Activated T-cell treated with anti-CD3 and anti-CD28 coated beads, Interleukin-2, amount 50 U/mL, for 1 hour (primary cell): ENCODE measurements at places on chromosomes 6 and 20.

GRCh38 chr6:21244897-21245470 lies 348.6 kb upstream of the SOX4 start:
- no peak for DNase-seq

DNA sequence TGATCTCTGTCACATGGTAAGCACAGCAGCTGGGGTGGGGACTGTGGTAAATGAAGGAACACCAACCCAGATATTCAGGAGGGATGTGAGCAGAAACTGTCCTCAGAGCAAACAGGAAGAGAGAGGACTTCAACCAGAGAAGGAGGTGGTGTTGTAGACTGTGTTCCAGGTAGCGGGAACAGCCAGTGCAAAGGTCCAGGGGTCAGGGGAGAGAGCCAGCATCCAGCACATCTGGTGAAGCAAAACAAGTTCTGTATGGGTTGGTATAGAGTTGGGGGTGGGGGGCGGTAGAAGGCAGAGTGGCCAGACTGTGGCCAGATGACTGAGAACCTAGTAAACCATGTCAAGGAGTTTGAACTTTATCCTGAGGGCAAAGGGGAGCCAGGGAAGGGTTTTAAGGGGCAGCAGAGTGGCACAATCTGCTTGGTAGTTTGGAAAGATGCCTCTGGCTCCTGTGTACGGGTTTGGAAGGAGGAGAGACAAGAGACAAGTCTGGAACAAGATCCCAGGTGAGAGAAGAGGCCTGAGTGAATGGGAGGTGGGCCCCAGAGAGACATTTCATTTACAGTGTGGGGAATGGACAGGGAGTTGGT lies 27.8 kb upstream of the TTPAL start:
- no peak for DNase-seq

DNA sequence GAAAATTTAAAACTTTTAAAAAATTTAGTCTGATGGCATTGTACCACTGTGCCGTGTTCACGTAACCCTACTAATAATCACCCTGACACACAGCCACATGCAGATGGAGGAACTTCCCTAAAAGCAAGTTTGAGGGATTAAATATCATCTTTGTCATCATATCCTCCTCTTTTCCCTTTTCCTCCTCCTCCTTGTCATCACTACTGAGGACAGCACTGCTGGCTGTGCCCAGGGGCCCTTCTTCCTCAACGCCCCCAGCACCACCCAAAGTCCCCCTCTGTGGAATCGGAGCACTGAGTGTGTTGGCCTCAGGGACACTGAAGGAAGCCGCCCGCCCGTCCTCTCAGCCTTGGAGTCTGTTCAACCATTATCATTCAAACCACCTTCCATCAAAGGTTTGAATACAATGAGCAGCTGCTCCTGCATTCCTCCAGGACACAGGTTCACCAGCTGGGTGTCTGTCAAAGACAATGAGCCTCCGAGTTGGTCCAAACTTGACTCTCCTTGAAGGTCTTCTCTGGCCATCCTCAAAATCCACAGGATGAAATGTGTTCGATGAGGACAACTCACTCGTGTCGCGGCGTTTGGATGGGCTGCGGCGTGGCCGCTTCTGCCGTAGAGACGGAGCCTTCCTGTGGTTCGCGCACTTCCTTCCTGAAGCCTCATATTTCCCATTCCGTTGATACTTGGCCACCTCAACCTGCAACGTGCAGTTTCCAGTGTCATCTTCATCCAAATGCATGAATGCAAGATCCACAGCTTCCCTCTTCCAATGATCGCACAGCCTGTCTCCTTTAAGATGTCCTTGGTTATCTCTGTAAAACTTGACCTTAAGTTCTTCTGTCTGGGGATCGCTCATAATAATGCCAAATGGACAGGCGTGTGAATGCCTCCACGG lies 23.3 kb downstream of the NQO2 start:
- DNase-seq: peak; percentile 52

GRCh38 chr6:36210182-36210581 lies 13.6 kb downstream of the BRPF3 start:
- DNase-seq: no peak

GRCh38 chr6:46985943-46986342 lies 56.2 kb downstream of the ADGRF1 start:
- DNase-seq: no peak

- DNase-seq: no peak
Measured at GRCh38 chr20:2783908-2784566, 16.4 kb downstream of the CPXM1 start.

DNA sequence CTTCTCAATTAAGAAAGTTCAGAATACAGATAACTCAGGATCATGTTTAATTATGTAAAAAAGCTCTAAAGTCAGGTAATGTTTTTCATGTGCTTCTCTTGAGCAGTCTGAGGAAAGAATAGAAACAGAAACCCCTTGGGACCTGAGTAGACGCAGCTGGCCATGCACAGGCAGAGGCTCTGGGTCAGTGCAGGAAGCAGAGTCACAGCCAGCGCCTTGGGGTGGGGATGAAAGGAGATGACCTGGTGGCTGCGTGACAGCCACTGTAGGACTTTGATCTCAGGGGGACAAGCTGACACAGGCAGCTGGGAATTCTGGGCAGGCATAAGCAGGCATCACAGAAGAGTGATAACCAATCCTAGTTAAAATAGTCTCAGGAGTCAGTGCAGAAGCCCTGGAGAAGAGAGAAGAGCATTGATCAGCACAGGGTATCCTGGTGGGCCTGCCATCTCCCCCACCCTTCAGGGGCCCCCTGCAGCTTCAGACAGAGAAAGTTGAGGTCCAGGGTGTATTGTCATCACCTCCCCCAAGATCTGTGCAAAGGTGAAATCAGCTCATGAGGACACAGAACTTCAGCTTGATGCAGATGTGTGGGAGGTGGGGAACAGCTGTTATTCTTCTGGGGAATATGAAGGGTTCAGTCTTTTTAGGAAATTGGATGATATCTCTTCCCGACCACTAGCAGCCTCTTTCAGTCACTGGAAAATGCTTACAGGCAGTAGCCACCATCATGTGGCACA lies 6.4 kb downstream of the HLA-DQB1 start:
- DNase-seq: no peak

- no peak for DNase-seq
Measured at GRCh38 chr6:68497927-68498326, 137.2 kb upstream of the ADGRB3 start.

- no peak for DNase-seq
Measured at GRCh38 chr20:44684047-44684967, 30.9 kb upstream of the CCN5 start.

DNA sequence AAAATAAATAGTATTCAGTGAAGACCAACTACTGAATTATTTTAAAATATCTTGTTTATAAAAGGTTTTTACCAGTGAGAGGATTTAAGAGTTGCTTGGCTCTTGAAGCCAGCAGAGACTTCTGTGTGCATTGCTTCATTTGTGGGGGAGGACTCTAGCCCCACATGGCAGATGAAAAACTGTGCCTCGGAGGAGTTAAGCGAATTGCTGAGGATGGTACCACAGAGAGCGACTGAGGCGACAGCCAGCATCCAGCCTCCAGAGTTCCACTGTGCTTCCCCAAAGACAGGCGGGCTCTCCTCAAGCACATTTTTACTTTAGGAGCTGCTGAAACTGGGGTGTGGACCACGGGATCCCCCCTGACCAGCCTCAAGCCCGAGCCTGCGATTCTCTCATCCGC lies 80.7 kb downstream of the THBS2 start:
- DNase-seq: no peak

- no peak for DNase-seq
Measured at GRCh38 chr6:61953851-61954250, 332.2 kb downstream of the KHDRBS2 start.

GRCh38 chr6:51098246-51098645 lies 279.6 kb downstream of the TFAP2B start:
- no peak for DNase-seq

GRCh38 chr6:96786336-96786735 lies 50.9 kb downstream of the GPR63 start:
- no peak for DNase-seq

- no peak for DNase-seq
Measured at GRCh38 chr6:163287626-163288025, 126.9 kb upstream of the QKI start.

- DNase-seq: peak; percentile 68
Measured at GRCh38 chr20:53643031-53643832, 49.6 kb upstream of the ZNF217 start.
